ENCODE measurements at places on chromosomes 11 and 22.

GRCh38 chr11:111408789-111409727 is 30.0 kb upstream of the POU2AF1 start:
- no peak for DNase-seq

GRCh38 chr11:98365190-98365589 is 655.6 kb upstream of the CNTN5 start:
- DNase-seq: no peak

- DNase-seq: no peak
Measured at GRCh38 chr11:3958281-3958680, 102.8 kb downstream of the STIM1 start.

GRCh38 chr22:45640941-45641621 is 30.6 kb upstream of the ATXN10 start:
- no peak for DNase-seq

GRCh38 chr11:18775492-18776292 is 15.9 kb downstream of the PTPN5 start:
- DNase-seq: peak; percentile 10

DNA sequence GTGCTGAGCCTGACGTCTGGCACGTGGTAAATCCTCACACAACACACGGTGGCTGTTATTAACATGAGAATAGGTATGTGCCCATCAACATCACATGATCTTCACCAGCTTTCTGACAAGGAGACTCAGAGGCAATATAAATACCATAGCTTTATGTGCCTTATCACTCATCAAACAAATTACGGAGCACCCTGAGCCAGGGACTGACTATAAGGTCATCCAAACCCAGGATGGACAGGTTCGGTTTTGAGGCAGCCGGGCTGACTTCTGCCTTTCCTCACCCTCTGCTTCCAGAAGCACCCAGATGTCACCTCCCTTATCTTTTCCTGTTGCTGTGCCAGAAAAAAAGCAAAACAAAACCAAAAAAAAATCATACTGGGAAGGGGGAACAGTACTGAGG is 5.7 kb upstream of the PLAAT3 start:
- DNase-seq: no peak

DNA sequence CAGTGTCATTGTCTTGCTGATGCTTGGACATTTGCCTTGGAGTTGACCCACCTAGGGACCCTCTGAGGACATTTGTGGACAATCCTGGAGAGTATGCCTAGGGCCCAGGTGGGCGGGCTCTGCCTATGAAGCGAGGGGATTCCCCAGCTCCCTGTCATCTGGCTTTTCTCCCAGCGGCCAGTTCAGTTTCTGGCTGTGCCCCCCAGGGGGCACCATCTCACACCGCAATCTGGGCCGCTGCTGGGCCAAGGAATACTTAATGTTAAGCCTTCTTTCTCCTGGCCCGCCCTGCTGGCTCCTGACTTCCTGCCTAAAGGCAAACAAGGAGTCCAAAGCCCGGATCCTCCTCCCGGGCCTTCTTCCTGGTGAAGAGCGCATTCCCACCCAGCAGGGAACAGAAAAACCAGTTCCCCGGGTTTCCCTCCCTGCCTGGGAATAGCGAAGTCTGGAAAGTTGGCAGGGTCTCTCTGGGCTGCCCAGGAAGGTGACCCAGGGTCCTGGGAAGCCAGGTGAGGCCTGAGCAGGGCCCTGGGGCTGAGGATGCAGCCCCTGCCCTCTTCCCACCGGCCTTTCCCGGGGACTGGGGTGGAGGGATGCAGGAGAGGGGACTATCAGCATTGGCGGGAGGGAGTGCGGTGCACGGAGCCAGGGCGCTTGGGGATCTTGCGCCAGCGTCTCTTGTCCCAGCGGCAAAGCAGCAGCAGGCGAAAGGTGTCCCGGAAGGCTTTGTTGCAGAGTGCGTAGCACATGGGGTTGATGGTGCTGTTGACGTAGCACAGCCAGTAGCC is 11.9 kb downstream of the CHRM1 start:
- no peak for DNase-seq

DNA sequence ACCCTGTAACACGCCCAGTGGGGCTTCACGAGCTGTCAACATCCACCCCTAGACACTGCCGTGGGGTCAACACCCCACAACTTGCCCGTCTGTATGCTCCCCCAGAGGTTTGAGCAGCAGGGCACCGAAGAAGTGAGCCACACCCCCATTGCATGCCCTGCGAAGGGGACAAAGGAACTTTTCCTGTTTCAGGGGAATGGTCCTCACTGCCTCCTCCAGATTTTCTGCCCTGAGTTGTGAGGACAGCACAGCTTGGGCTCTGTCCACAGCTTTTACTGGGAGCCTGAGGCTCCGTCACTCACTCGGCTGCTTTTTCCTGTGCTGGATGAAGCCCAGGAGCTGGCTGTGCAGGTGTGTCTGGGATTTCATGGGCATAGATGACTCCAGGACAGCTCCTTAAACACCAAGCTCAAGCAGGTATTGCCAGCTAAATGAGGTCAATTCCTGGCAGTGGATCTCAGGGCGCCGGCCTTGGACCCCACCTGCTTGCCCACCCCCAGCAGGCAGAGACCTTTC is 40.2 kb upstream of the CCDC188 start:
- DNase-seq: no peak

- no peak for DNase-seq
Measured at GRCh38 chr11:78514922-78515502, 59.7 kb downstream of the NARS2 start.

GRCh38 chr11:45646275-45646927 is 19.0 kb downstream of the CHST1 start:
- DNase-seq: no peak

- no peak for DNase-seq
Measured at GRCh38 chr11:115469361-115469760, 34.9 kb downstream of the CADM1 start.

- no peak for DNase-seq
Measured at GRCh38 chr11:114622858-114623257, 27.3 kb upstream of the NXPE4 start.

GRCh38 chr11:12222055-12222792 is 111.8 kb downstream of the MICAL2 start:
- DNase-seq: no peak

DNA sequence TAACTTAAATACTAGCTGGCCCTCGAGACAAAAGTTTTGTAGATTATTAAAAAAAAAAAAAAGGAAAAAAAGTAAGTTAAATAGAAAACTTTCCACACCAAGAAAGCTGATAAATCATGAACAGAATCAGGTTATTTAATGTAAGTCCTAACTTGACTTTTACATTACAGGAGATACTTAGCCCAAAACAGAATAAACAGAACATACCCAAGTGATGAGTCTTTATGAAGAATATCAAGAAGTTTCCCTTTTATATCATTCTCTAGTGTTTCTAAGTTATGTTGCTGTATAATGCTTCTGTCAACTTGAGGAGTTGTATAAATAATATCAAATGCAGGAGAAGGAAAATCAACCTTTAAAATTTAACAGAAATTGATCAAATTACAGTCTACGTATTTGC is 44.5 kb upstream of the RPS13 start:
- no peak for DNase-seq

DNA sequence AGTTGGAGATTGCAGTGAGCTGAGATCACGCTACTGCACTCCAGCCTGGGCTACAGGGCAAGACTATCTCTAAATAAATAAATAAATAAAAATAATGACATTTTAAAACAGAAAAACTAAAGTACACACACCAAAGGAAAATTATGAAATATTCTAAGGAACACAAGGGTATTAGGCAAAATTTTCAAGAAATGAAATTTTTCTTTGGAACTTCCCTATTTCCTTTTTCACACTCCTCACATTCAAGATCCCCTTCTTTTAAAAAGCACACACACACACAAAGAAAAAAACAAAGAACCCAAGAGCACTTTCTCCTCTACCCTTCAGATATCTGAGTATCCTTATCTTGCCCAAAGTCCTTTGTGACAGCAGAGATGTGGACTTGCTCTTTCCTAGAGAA is 92.8 kb downstream of the CCDC73 start:
- DNase-seq: no peak

DNA sequence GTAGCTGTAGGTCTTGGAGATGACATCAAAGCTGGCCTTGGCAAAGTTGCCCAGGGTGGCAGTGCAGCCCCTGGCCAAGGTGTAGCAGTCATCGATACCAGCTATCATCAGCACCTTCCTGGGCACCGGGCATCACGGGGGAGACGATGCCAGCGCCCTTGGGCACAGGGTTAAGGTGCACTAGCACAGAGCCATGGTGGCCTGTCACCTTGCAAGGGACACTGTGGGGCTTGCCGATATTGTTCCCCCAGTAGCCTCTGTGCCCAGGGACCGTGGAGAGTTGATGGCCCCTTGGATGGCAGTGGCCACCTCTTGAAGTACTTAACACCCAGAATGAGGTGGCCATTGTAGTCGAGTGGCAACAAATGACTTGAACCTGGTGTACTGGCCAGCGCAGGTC is 44.4 kb upstream of the FTH1 start:
- DNase-seq: no peak

DNA sequence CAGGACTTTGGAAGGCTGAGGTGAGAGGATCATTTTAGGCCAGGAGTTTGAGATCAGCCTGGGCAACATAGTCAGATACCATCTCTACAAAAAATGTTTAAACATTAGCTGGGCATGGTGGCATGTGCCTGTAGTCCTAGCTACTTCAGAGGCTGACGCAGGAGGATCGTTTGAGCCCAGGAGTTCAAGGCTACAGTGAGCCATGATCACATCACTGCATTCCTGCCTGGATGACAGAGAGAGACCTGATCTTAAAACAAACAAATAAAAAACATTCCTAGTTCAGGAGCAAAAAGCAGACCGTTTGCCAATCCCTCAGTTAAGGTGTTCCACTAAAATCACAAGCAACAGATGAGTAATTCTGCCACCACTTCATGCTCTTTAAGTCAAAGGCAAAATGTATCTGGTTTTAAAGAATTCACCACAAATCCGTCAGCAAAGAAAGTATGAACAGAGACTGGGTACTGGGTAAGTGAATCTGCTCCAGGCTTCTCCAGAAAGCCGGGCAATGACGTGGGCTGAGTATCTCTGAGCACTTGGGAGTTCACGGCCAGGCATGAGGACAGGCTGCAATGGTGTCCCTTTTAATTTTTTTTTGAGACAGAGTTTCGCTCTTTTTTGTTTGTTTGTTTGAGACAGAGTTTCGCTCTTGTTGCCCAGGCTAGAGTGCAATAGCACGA is 19.5 kb downstream of the CLTCL1 start:
- DNase-seq: no peak

- no peak for DNase-seq
Measured at GRCh38 chr11:72758690-72759389, 6.6 kb upstream of the ARAP1 start.

- no peak for DNase-seq
Measured at GRCh38 chr11:45366619-45367190, 80.6 kb upstream of the SYT13 start.

DNA sequence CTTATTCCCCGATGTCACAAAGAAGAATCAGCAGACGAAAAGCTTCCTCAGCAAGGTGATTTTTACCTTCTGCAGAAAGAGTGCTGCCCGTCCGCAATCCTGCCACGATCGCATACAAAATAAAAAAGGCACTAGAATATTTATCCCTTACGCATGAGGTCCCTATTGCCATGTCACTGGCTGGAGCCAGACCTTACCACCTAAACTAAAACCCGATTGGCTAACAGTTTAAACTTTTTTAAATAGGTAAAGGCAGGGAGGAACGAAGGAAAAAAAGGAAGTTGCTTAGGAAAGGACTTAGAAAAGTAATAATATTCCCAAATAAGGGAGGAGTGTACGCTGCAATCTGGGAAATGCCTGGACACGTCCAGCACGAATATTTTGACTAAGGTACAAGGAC is 21.2 kb upstream of the ALDH3B2 start:
- DNase-seq: no peak

GRCh38 chr11:34278693-34279297 is 79.0 kb downstream of the ABTB2 start:
- no peak for DNase-seq

- DNase-seq: no peak
Measured at GRCh38 chr11:111765320-111765983, 737 bp downstream of the PPP2R1B start.

DNA sequence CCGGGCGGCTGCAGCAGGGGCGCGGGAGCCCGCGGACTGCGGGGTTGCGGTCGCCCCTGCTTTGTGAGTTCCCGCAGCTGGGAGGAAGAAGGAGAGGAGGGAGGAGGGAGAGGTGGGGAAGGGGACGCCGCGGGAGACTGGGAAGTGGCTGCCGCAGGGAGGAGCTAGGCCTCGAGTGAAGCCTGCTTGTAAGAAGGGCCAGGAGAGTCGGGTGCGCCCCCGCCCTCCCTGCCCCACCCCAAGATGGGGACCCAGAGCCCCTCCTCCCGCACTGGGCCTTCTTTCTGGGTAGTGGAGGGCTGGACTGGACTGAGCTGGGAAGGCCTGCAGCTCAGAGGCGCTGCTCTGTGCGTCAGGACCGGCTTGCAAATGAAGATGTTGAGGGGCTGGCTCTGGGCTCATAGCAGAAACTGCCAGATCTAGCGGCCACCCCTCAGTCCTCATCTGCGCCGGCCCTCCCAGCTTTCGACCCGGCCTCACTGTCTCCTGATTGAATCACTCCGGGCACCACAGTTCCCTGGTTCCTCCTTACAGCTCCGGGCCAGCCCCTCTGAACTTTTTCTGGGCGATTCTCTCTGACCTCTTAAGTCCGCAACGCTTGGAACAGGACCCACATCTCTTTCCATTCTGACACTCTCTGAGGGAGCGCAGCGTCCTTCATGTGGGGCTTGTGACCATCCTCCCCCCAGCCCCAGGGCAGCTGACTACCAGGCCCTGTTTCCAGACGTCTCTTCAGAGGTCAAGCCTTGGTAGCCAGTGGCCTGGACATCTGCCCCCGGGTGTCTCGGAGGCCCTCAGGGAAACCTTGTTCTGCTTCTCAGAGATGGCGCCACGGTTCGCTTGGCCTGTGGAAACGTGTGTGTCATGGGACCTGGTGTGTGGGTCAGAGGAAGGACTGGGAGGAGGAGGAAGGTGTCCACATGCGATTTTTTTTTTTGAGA is 21.9 kb downstream of the SERPINH1 start:
- no peak for DNase-seq

- DNase-seq: no peak
Measured at GRCh38 chr11:1933416-1934334, 13.5 kb upstream of the MRPL23 start.

- no peak for DNase-seq
Measured at GRCh38 chr11:111443640-111444039, 64.6 kb upstream of the POU2AF1 start.

DNA sequence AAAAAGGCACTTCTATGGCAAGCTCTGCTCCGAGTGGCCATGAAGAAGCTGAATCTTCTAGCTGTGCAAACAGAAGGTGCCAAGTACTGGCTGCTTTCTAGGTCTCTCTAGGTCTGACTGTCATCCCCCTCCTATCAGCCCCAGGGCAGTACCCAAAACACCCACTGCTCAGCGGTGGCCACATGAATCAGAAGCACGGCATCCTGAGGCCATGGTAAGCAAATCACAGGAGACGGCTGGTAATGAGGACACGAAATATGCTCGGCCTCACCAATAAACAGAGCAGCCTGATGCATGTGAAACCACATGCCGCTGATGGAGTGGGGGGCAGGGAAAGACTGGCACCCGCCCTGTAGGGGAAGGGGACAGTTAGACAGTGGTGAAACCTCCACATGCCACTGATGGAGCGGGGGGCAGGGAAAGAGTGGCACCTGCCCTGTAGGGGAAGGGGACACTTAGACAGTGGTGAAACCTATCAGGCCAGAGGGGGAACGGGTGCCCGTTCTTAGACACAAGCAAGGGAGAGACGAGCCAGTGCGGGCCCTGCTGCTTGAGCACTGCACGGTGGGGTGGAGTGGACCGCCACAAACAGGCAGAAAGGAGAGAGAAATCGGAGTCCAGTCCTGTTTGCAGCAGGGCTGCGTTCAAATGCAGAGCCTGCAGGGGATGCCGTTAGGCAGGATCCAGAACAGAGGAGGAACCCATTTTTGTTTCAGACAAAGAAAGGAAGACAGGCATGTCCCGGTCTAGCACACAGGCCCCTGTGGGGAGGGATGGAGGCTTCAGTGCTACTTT is 29.9 kb upstream of the MOB2 start:
- no peak for DNase-seq

GRCh38 chr11:76637491-76638269 is 32.9 kb downstream of the LRRC32 start:
- DNase-seq: no peak

Measured in stimulated activated CD8-positive, alpha-beta memory T cell treated with anti-CD3 and anti-CD28 coated beads, Interleukin-15, amount 100 ng/mL, for 1 hour (primary cell).